Left cardiac atrium (tissue), 4 donors: ENCODE measurements at places on chromosomes 11 and 22. TPM values are rescaled to one million over a fixed set of nuclear protein-coding genes. Genes with fewer than 3 reads are reported as not detected.
A peak's percentile ranks its signal among the peaks of the same experiment; 100 is the strongest.

DNA sequence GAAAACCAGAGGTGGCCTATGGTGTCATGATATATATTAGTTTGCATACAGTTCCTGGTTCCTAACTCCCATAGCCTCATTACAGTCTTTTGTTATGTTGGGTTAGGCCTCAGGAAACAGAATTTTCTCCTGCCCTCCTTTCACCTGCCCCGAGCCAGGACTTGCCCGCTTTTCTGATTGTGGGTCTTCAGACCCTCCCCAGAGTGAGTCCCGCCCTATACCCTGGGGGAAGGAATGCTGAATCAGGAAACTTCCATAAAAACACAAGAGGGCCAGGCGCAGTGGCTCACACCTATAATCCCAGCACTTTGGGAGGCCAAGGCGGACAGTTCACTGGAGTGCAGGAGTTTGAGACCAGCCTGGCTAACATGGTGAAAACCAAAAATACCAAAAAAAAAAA, 70.9 kb downstream of the SLC35F2 start:
- DNase-seq = no peak

DNA sequence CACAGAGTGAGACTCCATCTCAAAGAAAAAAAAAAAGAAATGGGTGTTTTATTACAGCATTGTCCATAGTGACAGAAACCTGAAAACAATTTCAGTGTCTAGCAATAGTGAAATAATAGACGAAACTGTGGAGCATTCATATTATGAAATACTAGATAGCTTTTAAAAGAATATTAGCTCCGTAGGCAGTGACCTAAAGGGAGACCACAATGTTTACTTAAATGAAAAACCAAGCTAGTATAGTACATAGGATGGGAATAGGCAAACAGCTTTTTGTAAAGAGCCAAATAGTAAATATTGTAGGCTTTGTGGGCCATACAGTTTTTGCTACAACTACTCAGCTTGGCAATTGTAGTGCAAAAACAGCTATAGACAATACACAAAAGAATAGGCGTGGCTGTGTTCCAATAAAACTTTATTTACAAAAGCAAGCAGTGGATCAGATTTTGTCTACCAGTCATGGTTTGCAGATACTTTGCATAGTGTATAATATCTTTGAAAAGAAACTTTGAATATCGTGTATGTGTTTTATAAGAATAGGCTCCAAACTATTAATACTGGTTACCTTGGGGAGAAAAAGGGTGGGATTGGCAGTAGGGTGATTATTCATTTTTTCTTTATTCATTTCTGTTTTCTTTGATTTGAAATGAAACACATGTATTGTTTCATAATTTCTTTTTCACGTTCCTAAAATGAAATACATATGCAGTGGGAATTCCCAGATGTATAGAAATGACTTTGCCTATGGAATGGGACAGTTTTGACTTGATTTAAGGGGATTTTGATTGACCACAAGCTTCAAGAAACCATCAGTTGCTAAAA, 50.7 kb downstream of the PRR5L start:
- DNase-seq = no peak

DNA sequence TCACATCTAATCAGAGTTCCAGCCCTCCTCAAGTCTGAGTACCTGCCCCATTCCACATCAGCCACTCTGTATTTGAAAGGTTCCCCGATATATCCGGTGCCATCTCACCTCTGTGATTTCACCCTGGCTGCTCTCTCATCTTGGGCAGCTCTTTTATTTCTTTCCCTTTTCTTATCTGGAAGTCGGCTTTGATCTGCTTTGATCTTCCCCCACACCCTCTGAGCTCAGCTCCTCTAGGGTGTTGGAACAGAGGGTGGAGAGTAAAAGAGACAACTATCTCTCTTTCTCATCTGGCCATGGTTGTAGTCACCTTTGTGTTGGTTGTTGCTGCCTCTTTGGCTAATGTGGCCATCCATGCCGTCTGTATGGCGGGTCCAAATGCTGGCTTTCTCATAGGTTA, 108.3 kb downstream of the ENTHD1 start:
- DNase-seq = no peak

DNA sequence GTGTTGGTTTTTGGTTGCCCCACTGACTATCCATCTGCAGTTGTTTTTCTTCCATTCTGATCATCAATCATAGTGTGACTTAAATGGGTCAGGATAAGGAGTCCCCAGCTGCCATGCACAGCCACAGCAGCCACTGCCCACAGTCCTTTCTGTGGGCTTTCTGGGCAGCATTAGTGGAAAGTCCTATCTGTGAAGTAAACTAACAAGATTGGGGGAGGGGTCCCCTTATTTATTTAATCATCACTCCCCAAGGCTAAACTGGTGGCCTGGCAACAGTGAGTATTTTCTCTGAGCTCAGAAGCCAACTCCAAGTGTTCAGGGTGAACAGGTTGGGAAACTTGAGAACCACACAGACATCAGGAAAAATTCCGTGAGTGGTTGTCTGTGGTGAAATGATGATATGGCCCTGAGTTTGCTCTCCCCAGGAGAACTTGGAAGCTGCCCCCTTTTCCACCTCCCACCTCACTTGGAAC, 145.0 kb downstream of the CCDC34 start:
- no peak for DNase-seq

GRCh38 chr11:8573777-8574176, 20.3 kb downstream of the STK33 start:
- DNase-seq = no peak

DNA sequence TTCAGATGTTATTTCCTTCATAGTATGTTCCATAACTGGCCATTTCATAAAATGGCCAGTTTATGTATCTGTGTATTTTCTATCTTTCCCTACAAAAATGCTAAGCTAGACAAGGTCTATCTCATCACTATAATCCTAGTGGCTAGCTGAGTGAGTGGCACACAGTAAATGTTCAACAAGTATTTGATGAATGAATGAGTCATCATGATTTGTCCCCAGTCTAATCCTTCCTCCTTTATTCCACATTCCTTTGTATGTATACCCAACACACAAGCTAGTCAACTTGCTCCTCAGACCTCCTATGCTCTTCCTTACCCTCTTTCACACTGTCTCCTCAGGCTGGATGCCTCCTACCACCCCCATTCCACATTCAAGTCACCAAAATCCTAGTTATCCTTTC, 12.5 kb downstream of the APLNR start:
- DNase-seq = no peak

GRCh38 chr11:57567515-57568329, at the start of gene UBE2L6:
Gene UBE2L6 (minus strand): TSS chr11:57567672. CDS start chr11:57567611, 61 bp downstream.
- DNase-seq = peak; percentile 89

GRCh38 chr11:26700574-26701235, 21.2 kb downstream of the SLC5A12 start:
- no peak for DNase-seq

GRCh38 chr11:124865902-124866851, 945 bp downstream of the ROBO3 start:
- no peak for DNase-seq

The NTM gene
- total RNA-seq = 37.4 TPM

The SHANK2 gene
- 0.18 TPM for total RNA-seq

The CHRDL2 gene
- 6.1 TPM for total RNA-seq

The FIBP gene
- 37.8 TPM for total RNA-seq

The GLYAT gene
- 1.2 TPM for total RNA-seq

The PAMR1 gene
- total RNA-seq = 23.4 TPM

The RAPSN gene
- total RNA-seq = not detected

The MAP6 gene
- total RNA-seq = 5.9 TPM

The DRD4 gene
- total RNA-seq = 0.15 TPM

The LUZP2 gene
- not detected for total RNA-seq

The ZNF70 gene
- 4.9 TPM for total RNA-seq
